ENCODE measurements at places on chromosomes 13 and 19.
A peak's percentile ranks its signal among the peaks of the same experiment; 100 is the strongest.

DNA sequence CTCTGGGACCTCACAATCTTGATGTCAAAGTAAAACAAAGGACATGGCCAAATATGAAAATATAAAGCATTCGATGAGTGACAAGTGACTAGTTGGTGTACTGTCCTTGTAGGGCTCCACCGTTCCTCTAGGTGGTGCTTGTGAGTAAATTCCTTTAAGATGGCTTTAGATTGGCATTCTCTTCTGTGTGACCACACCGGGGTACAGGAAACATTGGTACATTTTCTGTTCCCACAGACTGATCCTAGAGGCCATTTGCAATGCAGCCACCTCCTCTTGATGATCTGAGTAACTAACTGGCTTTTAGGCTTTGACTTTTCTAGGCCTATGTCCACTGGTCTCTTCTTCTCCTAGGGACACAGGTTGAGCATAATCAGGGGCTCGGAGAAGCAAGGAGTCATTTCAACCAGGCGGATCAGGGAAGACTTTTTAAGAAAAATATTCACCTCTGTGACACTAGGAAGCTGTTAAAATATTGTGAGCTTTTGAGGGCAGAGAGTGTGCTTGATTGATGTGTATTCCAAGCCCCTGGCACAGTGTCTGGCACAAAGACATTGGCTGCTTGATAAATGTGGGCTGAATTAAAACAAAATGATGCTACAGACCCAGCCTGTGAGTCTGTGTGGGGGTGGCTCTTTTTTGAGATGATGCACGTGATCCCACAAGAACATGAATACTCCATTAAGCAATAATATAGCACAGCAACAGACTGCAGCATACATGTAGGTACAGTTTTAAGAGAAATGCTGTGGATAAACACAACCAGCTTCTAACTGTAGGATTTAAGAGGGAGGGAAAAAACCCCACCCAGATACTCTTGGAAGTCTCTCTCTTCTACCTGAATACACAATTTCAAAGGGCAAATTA is 21.0 kb downstream of the EPSTI1 start:
- no peaks in the 10 kb centered on the region for H3K27me3 ChIP-seq
- H3K4me1 ChIP-seq: peaks cover 15% of the 10 kb centered on the region
- DNase-seq: no peak
- no peaks in the 10 kb centered on the region for H3K36me3 ChIP-seq

DNA sequence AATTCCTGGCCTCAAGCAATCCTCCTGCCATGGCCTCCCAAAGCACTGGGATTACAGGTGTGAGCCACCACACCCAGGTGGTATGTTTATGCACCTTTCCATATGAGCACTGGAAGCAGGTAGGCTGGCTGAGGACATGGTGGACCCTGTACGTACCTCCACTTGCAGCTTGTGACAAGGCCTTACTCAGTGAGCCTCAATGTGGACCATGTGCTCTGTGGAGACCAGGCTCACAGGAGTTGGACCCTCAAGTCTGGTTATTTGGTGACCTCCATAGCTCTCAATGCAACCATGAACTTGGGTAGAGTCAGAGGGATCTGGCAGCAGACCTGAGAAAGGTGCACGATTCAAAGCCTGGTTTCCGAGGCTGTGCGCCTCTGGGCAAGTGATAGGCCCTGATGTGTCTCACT is 5.5 kb downstream of the ACP4 start:
- no peaks in the 10 kb centered on the region for H3K4me1 ChIP-seq
- H3K4me3 ChIP-seq: no peak overlapping the region
- DNase-seq: no peak
- H3K27ac ChIP-seq: no peak overlapping the region
- H3K36me3 ChIP-seq: peaks cover 22% of the 10 kb centered on the region
- no peaks in the 10 kb centered on the region for H3K27me3 ChIP-seq

DNA sequence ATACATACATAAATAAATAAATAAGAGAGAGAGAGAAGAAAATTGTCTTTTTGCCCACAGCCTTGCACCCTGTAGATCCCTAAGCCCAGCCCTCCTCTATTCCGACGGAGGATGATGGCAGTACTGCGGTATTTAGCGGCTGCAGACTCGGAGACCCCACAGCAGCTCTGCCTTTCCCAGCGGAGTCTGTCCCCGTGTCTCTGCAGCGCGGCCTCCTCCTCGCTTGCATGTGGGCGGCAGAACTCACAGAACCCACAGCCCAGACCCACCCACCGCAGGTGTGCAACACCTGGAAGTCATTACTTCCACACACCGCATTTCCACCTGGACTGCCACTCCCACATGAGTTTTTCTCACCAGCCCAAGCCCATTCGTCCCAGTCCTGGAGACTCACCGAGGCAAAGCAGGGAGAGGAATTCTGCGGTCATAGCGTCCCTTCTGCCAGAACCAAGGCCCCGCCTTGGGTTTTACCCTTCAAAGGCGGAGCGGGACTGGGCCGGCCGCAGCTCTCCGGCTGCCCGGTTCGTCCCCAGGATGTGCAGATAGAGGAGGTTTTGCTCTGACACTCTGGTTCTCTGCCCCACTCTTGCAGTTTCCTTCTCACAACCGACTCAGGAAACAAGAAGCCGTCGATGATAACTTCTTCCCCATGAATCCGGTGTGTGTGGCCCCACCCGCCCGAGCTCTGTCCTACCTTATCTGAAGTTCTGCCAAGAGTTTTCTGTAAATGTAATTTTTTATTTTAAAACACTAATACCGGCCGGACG is at the start of gene VSTM1:
TSS of gene VSTM1 (minus strand) at position 548 of the 767 bp plus-strand sequence. CDS start at position 428, 120 bp downstream.
- no peak within 1 kb of the TSS for H3K4me3 ChIP-seq
- no peak for DNase-seq
- no peaks in the 10 kb centered on the region for H3K36me3 ChIP-seq
- no peak within 1 kb of the TSS for H3K27ac ChIP-seq
- H3K27me3 ChIP-seq: no peaks in the 10 kb centered on the region

DNA sequence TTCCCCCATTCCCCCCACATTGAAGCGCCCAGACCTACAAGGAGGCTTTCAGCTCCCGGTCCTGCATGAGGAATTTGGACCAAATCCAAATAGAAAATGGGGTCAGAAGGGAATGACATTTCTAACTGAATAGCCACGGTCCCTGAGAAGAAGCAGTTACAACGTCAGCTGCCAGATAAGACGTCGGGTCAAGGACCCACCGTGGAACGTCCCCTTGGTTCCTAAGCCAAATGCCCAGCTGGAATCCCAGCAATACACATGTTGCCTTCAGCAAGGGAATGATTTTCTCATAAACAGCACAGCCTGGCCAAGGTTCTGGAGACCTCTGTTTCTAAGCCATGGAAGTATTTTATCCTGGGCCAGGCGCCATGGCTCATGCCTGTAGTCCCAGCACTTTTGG is 109.1 kb upstream of the PEG3 start:
- H3K4me3 ChIP-seq: no peak overlapping the region
- no peaks in the 10 kb centered on the region for H3K27me3 ChIP-seq
- H3K4me1 ChIP-seq: no peaks in the 10 kb centered on the region
- H3K27ac ChIP-seq: no peak overlapping the region

DNA sequence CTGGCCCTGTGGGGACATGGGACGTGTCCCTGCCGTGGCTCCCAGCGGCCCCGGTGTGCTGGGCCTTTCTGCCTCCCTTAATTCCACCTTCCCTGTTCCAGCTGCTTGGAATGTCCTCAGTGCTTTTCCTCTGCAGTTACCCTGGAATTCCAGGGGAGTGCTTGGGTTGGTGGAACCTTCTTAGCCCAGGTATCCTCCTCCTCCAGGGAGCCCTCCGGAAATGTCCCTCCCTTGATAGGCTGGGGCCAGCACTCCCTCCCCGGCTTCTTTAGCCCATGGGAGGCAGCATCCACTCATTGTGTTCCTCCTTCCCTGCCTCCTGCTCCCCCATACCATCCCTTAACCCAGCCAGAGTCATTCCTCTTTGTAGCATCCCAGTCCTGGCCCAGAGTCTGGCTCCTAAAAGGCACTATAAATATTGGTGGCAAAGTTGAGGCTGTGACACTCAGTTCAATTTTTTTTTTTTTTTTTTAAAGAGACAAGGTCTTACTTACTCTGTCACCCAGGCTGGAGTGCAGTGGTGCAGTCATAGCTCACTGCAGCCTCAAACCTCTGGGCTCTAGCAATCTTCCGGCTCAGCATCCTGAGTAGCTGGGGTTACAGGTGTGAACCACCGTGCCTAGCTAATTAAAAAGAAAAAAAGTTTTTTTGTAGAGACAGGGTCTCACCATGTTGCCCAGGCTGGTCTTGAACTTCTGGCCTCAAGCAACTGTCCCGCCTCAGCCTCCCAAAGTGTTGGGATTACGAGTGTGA is 13.7 kb upstream of the SLC7A10 start:
- no peak overlapping the region for H3K4me3 ChIP-seq
- H3K27me3 ChIP-seq: no peaks in the 10 kb centered on the region
- no peak for DNase-seq
- H3K36me3 ChIP-seq: no peaks in the 10 kb centered on the region
- H3K27ac ChIP-seq: no peak overlapping the region

- no peak overlapping the region for H3K4me3 ChIP-seq
- H3K4me1 ChIP-seq: no peaks in the 10 kb centered on the region
- H3K27ac ChIP-seq: no peak overlapping the region
- H3K27me3 ChIP-seq: no peaks in the 10 kb centered on the region
- peaks cover 12% of the 10 kb centered on the region for H3K36me3 ChIP-seq
Measured at GRCh38 chr19:55702131-55702627, 27.2 kb downstream of the EPN1 start.

DNA sequence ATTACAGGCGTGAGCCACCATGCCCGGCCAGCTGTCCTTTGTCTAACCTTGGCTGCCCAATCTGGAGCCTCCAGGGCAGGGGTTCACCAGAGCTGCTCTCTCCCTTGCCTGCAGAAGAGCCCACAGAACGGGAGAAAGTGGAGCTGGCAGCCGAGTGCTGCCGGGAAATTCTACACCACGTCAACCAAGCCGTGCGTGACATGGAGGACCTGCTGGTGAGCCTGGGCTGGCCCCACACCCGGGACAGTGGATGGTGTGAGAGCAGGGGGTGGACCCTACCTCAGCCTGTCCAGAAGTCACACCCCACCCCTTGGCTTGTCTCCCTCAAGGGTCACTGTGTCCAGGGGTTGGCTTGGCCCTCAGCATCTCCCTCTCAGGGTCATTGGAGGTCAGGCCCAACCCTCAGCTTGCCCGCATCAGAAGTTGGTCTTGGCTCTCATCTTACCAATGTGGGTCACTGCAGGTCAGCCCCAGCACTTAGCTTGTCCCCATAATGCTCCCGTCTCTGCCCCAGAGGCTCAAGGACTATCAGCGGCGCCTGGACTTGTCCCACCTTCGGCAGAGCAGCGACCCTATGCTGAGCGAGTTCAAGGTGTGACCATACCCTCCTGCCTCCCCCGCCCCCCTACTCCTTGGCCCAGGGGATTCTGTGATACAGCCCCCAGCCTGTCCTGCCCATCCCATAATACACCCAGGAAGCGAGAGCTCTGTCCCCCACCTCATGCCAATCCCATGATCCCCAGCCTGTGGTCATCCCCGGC is 20.4 kb downstream of the ARHGEF1 start:
- no peak for DNase-seq
- peaks cover 91% of the 10 kb centered on the region for H3K36me3 ChIP-seq
- H3K4me1 ChIP-seq: no peaks in the 10 kb centered on the region
- H3K4me3 ChIP-seq: no peak overlapping the region

- H3K4me3 ChIP-seq: no peak overlapping the region
- no peak overlapping the region for H3K27ac ChIP-seq
- H3K4me1 ChIP-seq: no peaks in the 10 kb centered on the region
Measured at GRCh38 chr19:28960586-28960985, 252.4 kb downstream of the UQCRFS1 start.

GRCh38 chr19:29724102-29724641 is 9.1 kb upstream of the C19orf12 start:
- H3K36me3 ChIP-seq: no peaks in the 10 kb centered on the region
- no peak for DNase-seq
- H3K4me3 ChIP-seq: peak overlapping the region; percentile 14
- H3K27ac ChIP-seq: no peak overlapping the region
- peaks cover 9% of the 10 kb centered on the region for H3K4me1 ChIP-seq
- H3K27me3 ChIP-seq: peaks cover 32% of the 10 kb centered on the region

- no peak for DNase-seq
- no peak overlapping the region for H3K4me3 ChIP-seq
- H3K36me3 ChIP-seq: no peaks in the 10 kb centered on the region
- no peaks in the 10 kb centered on the region for H3K4me1 ChIP-seq
- no peaks in the 10 kb centered on the region for H3K27me3 ChIP-seq
Measured at GRCh38 chr13:75495938-75496337, 14.0 kb upstream of the TBC1D4 start.

DNA sequence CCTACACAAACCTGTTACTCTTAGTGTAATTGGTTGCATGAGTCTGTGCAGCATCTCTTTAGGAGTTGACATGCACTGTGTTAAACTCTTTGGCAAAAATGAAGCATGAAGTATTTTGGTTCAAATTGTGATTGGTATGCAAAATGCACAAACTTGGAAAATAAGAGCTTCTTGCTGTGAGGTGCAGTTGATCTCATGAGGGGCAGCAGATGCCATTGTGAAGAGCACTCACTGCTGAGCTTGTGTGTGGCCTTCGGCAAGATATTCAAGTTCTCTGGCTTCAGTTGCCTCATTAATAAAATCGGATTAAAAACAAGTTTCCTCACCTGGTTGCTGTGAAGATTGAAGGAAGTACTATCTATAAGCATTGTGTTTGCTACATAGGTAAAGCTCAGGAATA is 142.3 kb downstream of the KATNAL1 start:
- H3K27me3 ChIP-seq: no peaks in the 10 kb centered on the region
- H3K4me3 ChIP-seq: no peak overlapping the region
- no peak overlapping the region for H3K27ac ChIP-seq
- no peaks in the 10 kb centered on the region for H3K36me3 ChIP-seq

DNA sequence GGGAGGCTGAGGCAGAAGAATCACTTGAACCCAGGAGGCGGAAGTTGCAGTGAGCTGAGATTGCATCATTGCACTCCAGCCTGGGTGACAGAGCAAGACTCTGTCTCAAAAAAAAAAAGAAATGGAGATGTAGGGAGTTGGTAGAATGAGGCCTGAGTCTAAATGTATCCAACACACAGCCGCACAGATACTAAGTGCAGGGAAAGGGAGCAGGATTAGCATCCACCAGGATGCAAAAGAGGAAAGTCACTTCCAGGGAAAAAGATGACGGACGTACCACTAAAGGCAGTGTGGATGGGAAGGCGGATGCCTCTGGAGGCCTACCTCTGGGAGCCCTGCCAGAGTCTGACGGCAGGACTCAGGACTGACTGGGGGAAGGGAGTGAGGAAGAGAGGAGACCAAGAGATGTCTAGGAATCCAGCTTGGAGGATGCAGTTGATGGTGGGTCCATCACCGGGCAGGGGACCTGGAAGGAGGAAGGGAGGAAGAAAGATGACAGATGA is 6.8 kb downstream of the FAM98C start:
- no peak for DNase-seq
- no peak overlapping the region for H3K4me3 ChIP-seq
- peaks cover 14% of the 10 kb centered on the region for H3K36me3 ChIP-seq
- no peaks in the 10 kb centered on the region for H3K4me1 ChIP-seq
- no peak overlapping the region for H3K27ac ChIP-seq
